ENCODE measurements at places on chromosomes 5 and 9. TPM values are rescaled to one million over a fixed set of nuclear protein-coding genes. Genes with fewer than 3 reads are reported as not detected.

NSG2 gene
- not detected for total RNA-seq

TYRP1 gene
- total RNA-seq = not detected

DNA sequence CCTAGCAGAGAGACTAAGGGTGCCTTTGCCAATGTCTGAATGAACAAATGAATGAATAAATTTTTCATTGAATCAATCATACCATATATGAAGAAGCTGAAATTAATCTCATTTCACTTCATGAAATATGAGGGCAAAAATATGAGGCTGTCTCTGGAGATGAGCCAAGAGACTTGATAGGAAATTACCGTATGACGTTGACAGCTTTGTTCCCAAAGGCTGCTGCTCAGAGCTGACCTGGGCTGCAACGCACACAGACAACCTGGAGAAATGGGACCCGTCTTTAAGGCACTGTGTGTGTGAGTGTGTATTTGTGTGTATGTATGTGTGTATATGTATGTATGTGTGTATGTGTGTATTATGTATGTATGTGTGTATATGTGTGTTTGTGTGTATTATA is 226.1 kb downstream of the IRX2 start:
- no peak for DNase-seq

- peak; percentile 60 for DNase-seq
Observed at GRCh38 chr5:66757219-66757833, 161.1 kb downstream of the MAST4 start.

DNA sequence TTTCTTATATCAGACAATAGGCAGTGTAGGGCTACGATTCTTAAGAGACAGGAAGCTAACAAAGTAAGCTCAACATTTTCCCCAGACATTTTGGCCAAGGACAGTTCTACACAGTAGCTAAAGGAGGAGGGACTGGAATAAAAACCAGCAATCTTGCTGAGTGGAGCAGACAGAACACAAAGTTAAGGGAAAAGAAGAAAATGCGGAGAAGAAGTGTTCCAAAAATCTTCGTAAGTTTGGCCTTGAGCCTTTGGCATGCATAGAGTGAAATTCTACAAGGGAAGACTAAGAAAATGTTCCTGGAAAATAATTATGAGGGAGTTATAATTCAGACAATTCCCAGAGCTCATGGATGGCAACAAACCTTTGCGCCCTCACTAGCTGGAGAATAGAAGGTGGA is 748.0 kb upstream of the CTNND2 start:
- DNase-seq = no peak
